GM23338 (cell line): ENCODE measurements at places on chromosomes 5 and 9. TPM values are rescaled to one million over a fixed set of nuclear protein-coding genes. Genes with fewer than 3 reads are reported as not detected.

MORN5 gene
- not detected in 2 replicates for total RNA-seq

SPAAR gene
- not detected in 2 replicates for total RNA-seq

- no peak for DNase-seq
Measured at GRCh38 chr5:111596705-111597104, 84.4 kb upstream of the STARD4 start.

EPB41L4B gene
- 32.2 and 34.4 TPM in 2 replicates for total RNA-seq

GRCh38 chr9:130745210-130745800, 51.7 kb downstream of the EXOSC2 start:
- DNase-seq: no peak

DNA sequence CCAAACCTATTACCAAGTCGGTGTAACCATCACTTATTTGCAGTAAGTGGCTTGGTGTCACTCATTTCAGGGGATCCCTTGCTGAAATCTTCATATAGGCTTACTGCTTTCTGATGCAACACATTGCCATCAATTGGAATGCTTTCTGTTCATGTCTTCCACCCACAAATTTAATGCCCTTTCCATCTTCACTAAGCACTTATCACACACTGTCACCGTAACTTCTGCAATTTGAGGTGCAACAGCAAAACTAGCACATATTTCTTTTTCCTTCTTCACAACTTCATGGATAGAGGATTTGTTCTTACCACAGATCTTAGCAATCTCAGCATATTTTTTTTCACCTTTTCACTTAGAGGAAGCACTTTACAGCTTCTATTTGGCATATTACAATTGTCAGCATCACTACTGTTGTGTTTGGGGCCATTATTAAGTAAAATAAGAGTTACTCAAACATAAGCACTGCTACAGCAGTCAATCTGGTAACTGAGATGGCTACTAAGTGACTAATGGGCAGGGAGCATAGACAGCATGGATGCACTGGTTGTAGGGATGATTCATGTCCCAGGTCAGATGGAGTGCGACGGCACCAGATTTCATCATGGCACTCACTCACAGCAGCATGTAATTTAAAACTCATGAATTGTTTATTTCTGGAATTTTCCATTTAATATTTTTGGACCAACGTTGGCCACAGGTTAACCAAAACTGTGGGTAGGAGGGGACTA, 70.1 kb downstream of the PIP5K1B start:
- DNase-seq: no peak

- no peak for DNase-seq
Measured at GRCh38 chr5:90569084-90569483, 10.5 kb downstream of the ADGRV1 start.

- DNase-seq: no peak
Measured at GRCh38 chr5:149117970-149118369, 23.3 kb upstream of the ABLIM3 start.

DNA sequence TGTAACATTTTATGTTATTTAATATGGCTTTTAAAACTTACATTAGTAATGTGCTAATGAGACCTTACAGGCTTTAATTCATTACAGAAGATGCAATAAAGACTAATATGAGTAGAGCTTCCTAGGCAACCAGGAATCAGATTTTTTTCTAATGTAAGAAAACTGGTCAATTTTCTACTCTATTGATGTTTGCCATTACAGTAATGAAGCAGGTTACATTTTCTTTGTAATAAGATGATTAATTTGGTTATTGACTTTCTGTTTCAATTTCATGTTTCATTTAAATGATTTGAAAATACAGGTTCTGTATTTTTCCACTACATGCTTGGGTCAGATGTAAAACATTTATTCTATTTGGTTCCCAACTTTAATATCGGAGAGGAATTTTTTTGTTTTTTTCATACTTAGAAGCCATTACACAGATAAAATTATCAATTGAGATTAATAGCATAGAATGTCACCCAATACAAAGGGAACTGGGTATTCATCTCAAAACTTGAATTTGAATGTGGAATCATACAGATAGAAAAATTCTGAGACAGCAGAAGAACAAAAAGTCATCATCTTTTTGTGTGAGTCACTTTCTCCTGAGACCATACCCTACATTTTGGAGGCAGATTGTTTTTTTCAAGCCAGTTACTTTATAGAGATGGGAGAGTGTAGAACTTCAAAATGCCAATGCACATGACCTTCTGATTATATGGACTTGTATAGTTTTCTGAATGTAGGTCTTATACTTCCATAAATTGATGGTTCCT, 133.6 kb upstream of the HMHB1 start:
- no peak for DNase-seq

KIF4B gene
- total RNA-seq: 0.04 TPM in 1 of 2 replicates, not detected in the other

C5orf58 gene
- 1.0 TPM in 1 of 2 replicates, not detected in the other for total RNA-seq

- DNase-seq: no peak
Measured at GRCh38 chr5:71734141-71734540, 15.1 kb downstream of the CARTPT start.

DNA sequence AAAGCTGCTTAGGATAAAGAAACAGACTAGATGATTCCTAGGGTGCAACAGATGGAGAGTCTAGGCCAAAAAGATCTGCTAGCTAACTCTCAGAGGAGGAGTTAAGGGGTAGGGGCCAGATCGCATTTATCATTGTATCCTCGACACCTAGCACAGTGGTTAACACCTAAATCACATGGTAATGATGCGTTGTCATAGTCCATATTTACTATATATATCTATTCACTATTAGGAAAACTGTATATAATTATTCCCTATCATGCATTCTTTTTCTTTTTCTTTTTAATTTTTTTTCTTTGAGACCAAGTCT, 92.8 kb upstream of the SLC44A1 start:
- DNase-seq: no peak

DNA sequence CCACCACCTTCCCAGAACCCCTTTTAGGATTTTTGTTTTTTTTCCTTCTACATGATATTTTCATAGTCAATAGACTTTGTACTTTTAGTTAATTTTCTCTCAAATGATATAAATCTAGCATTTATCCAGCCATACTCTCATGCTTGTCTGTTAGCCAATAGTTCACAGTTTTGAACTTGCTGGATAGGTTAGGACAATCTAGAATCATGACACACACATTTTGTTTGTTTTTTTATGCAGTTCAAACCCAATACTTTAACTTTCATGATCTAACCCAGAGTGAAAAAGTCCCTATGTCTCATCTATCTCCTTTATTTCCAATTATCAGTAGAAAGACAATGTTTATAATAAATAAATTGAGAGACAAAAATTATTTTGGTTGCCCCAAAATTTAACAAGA, 509.7 kb upstream of the DMAC1 start:
- DNase-seq: no peak

NSMF gene
- total RNA-seq: 87.0 and 103 TPM in 2 replicates
